ENCODE measurements at places on chromosomes 3 and 15.

DNA sequence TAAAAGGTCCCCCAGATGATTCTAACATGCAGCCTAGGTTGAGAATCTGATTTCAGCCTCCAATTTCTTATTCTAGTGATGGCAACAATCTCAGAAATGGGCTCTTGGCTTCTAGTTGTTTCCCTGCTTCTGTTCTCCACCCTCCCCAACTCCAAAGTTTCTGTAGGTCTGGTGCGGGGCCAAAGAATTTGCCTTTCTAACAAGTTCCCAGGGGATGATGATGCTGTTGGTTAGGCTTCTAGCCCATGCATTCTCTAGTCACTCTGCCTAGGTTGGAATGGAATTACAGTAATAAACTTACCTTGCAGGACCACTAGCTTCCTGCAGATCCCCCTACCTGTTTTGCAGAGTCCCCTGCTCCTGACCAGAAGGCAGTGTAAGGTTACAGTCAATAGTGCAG lies 103.2 kb upstream of the PPP2R3A start:
- no peak for DNase-seq

DNA sequence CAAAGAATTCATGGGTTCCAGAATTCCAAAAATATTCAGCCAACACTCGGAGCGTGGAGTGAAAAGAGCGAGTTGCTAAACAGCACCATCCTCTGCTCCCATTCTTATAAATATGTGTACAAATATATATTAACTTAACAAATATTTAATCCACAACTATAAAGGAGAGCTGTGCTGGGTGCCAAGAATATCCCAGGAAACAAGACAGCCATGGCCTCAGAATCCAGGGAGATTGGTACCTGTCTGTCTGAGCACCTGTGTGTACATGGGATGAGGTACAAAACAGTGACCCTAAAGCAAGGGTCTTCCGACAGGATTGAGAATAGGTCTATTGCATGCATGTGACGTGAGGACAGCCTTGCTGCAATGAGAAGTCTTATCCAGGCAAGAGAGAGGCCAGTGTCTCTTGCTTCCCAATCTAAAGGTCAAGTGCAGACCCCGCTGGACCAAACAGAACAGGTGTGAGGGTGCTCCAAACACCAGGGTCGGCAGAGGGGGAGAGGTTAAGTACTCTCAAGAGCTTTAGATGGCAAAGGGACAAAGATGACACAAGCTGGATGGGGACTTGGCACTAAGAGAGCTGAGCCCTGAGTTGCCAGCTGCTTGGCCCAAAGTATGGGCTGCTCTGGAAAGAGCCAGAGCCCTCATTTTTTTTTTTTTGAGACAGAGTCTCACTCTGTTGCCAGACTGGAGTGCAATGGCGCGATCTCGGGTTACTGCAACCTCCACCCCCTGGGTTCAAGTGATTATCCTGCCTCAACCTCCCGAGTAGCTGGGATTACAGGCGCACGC lies 36.2 kb downstream of the HOMER2 start:
- no peak for DNase-seq

DNA sequence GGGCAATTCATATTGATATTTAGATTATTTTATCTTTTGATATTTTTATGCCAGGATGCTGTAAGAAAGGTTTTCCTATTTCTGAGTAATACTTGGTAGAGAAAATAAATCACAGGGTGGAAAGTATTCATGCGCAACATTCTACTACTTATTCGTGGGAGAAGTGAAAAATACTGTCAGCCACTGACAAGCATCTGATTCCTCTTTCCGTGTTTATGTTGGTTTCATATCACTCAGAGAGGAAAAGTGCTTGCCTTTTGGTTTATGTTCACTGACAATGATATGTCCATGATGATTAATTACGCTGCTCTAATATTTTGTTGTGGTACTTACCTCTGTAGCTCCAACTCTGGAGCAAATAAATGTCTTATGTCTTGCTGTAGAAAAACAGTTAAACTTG lies 429.4 kb downstream of the EDEM1 start:
- DNase-seq: no peak

- DNase-seq: peak; percentile 74
Measured at GRCh38 chr3:148727231-148727630, 29.5 kb downstream of the AGTR1 start.

GRCh38 chr3:161389445-161390035 lies 18.2 kb upstream of the SPTSSB start:
- no peak for DNase-seq

DNA sequence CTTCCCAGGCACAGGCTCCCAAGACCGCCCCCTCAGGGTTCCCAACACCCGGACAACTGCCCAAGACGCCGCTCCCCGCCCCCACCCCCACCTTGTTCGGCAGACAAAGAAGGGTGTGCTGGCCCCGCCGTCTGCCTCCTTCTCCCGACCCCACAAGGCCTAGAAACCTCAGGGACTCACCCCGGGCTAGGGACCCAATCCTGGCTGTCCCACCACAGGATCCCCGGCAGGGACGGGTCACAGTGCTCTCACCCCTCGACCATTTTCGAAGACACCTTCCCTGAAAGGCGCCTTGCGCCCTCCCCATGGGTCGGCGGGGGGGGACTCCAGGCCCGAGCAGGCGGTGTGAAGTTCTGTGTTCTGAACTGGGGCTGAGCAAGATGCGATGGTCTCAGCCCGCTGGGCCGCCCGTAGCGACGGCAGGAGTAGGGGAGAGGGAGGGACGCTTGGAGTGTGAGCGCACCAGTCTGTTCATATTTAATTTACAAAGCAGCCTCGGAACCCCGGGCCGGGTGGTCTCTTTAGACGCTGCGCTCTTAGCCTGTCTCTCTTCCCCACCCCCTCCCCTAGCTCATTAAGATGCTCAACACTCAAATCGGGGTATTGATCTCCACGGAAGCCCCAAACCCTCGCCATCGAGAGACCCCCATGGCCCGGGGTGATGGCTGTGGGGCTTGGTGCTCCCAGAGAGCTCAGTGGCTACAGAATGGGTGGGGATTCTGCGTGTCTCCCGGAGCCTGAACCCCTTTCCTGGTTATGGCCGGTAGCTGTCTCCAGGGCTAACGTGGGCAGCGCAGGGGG lies 1.4 kb upstream of the ISLR2 start:
- DNase-seq: no peak

- no peak for DNase-seq
Measured at GRCh38 chr15:83276661-83277060, 7.8 kb downstream of the BNC1 start.

- no peak for DNase-seq
Measured at GRCh38 chr3:141217389-141217788, 14.2 kb upstream of the PXYLP1 start.

GRCh38 chr15:81001152-81002008 lies 657 bp downstream of the TLNRD1 start:
- DNase-seq: no peak

Data from NCI-H1105 (cell line).